ENCODE measurements at places on chromosomes 6 and 20.
A peak's percentile ranks its signal among the peaks of the same experiment; 100 is the strongest.

GRCh38 chr6:111952821-111953540 lies 79.7 kb upstream of the FYN start:
- no peak for DNase-seq

- no peak for DNase-seq
These were observed 391.2 kb downstream of the ADGRB3 start for GRCh38 chr6:69026243-69026642.

- DNase-seq, result no peak
These were observed 580.0 kb upstream of the ZNF337 start for GRCh38 chr20:26276554-26277210.

- DNase-seq, result no peak
These were observed 81.7 kb downstream of the DNAH8 start for GRCh38 chr6:38796850-38797249.

DNA sequence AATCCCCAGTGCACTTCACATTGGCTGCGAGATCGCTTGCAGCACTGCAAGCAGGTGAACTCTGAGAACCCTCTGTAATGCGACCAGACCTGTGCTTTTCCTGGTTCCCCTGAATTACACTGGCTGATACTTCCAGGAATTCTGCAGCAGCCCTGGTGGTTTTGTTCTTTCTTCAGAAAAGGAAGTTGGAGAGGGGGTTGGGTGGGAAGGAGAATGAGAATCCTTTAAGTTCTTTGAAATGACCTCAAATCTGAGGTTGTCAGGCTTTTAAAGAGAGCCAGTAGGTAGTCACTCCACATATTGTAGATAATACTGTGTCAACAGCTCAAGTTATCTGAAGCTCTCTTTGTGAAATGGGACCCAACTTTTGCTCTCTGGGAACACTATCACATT lies 62.4 kb downstream of the GCNT2 start:
- no peak for DNase-seq

DNA sequence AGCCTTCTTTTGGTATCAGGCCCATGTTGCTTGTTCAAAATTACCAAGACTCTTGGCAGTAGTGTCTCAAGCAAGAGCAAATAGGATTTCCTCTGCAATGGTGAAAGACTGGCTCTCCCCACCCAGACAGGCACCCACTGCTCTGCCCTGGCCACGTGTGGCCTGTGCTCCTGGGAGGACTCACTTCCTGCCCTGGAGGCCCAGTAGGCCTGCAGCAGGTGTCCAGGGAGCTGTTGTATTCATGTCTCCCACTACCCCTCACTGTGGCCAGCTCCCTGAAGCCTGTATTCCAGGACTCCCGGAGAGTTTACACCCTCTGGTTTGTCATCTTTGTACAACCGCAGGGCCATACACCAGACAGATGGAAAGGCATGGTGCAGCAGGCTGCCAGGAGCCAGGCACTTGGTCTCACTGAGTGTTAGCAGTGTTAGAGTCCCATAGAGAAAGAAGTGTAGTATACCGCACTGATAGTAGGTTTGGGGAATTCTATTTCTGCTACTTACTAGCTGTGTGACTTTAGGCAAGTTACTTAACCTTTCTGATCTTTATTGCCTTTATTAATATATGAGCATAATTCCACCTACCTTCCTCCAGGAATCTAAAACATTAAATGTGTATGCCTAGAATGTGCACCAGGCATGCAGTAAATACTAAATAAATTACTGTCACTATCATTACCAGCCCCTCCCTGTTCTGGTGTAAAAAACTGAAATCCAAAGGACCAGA lies 159.7 kb downstream of the TMEM242 start:
- DNase-seq, result no peak

DNA sequence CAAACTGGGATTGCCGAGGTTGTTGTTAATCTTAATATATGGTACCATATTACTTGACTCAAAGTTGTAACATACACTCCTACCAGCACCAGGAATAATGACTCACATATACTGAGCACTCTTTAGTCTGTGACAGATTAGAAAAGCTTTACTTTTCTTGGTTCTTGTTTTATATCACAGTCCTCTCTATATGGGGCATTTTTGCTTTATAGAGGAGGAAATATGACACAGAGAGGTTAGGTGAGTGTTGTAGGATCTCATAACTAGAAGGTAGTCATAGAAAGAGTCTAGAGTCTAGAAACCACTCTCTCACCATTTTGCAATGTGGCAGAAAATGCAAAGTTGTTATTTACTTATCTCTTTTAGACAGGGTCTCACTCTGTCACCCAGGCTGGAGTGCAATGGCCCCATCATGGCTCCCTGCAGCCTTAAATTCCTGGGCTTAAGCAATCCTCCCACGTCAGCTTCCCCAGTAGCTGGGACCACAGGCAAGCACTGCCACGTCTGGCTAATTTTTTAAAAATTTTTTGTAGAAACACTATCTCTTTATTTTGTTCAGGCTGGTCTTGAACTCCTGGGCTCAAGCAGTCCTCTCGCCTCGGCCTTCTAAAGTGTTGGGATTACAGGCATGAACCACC lies 13.4 kb downstream of the TRIM38 start:
- no peak for DNase-seq

DNA sequence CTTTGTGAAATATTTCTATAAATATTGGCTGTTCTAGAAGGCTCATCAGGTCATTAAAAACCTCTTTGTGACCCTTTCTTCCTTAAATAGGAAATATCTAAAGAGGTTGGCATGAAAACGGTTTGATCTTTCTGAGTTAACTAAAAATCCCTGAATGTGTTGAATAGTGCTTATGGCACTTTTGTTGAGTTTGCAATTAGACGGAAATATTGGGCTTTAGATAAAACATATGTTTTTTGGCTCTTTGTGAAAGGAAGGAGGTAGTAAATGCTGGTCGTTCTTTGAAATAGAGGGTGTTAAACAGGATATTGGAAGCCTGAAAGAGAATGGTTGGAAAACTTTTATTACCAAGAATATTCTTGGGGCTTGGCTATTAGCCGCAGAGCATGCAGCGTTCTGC lies 163.0 kb downstream of the ARID1B start:
- DNase-seq, result no peak

- no peak for DNase-seq
These were observed 96.3 kb downstream of the PREX1 start for GRCh38 chr20:48731536-48731935.

GRCh38 chr20:19462491-19462890 lies 250.0 kb downstream of the SLC24A3 start:
- DNase-seq, result no peak

- DNase-seq, result no peak
These were observed 91.2 kb downstream of the MAP3K5 start for GRCh38 chr6:136701045-136701444.

DNA sequence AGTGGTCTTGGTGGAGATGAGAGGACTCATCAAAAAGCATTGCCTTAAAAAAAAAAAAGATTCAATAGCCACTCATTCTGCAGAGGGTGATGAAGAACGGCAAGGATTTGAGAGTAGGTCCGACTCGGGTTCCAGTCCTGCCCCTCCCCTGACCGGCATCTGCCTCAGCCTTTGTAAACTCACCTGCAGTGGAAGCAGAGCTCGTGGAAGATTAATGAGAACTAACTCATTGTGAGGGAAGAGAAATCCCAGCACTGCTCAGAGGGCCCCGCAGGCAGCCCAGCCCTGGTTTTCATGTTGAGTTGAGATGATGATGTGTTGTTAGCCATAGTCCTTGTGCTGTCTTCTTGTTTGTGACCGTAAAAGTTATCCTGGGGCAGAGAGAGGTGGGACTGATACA lies 59.4 kb downstream of the GCNT2 start:
- no peak for DNase-seq

DNA sequence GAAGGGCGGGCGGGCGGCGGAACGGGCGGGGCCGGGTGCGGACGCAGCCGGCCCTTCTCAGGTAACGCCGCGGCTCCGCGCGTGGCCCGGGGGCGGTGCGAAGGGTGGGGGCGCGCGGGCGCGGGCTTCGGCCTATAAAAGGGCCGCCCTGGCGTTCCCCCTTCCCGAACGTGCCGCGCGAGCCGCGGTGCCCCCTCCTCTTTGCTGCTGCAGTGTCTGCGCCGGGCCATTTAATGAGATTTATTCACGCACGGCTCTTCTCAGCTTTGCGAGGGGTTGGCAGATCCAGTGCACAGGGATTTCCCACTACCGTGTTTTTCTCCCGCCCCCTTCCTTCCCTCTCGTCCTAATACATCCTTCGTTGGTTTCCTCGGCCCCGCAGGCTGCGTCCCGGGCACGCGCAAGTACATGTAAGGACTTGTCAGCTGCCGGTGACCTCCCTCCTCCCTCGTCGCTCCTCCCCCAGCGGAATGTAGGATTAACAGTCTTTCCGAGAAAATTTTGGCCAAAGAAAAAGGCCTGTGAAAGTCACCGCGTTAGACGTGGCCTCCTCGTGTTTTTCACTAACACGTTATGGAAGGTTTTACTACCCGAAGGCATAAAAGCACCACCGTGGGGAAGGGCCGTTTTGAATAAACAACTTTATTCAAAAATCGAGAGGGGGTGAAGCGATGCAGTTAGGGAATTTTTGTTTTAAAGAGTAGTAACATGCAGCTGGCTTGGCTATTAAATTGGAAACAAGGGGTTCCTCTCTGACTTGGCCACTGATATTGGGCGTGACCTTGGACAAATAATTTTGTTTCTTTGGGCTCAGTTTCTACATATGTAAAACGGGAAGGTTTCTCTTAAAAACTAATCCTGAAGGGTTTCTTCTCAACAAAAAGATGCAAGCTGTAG lies 966 bp upstream of the REV3L start:
- DNase-seq, result peak; percentile 63

DNA sequence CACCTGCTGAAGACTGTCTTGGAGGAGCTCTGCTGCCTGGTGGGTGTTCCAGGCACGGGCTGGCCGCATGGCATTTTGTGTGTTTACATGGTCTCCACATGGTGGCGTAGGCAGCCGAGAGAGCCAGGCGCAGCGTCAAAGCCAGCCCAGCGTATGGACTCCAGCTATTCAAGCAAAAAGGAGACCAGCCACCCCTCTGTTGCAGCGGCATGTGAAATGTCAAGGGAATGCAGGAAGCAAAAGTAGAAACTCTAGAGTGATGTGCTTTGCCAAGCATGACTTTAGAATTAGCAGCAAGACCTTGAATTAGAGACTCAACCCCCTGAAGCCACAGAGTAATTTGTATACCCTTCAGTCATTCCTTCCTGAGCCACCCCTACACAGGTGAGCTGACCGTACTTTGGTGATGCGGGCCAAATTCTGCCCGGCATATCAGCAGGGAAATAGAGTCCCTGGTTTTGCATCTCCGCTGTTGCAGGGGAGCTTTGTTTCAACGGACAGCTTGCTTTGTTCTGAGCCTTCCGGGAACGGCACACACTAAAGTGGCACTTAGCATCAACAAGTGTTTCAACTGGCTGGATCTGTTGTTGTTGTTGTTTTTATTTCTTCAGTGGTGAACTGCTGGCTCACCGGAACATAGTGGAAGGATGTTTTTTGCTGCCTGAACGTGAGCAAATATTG lies 48.5 kb downstream of the FNDC1 start:
- peak; percentile 82 for DNase-seq

GRCh38 chr6:4287811-4288244 lies 152.5 kb upstream of the ECI2 start:
- DNase-seq, result no peak

- DNase-seq, result no peak
These were observed 7.8 kb downstream of the ADA start for GRCh38 chr20:44643596-44644229.

DNA sequence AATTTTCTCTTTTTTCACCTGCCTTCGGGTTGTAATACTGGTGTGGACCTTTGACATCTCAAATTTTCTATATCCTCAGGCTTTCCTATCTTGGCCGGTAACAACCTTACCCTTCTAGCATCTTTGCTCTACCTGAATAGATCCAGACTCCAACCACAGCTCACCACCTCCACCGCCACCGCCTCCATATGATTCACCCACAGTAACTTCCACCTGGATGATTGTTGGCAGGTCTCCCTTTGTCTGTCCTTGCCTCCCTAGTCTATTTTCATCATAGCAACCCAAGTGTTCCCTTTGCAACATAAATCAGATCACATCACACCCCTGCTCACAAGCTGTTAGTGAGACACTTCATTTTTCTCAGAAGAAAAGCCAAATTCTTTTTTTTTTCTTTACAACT lies 525.8 kb upstream of the POU3F2 start:
- DNase-seq, result no peak

GRCh38 chr6:43076464-43077332 lies 584 bp downstream of the PTK7 start:
- DNase-seq, result peak; percentile 61

GRCh38 chr20:23152308-23152892 lies 66.3 kb upstream of the CD93 start:
- DNase-seq, result no peak

DNA sequence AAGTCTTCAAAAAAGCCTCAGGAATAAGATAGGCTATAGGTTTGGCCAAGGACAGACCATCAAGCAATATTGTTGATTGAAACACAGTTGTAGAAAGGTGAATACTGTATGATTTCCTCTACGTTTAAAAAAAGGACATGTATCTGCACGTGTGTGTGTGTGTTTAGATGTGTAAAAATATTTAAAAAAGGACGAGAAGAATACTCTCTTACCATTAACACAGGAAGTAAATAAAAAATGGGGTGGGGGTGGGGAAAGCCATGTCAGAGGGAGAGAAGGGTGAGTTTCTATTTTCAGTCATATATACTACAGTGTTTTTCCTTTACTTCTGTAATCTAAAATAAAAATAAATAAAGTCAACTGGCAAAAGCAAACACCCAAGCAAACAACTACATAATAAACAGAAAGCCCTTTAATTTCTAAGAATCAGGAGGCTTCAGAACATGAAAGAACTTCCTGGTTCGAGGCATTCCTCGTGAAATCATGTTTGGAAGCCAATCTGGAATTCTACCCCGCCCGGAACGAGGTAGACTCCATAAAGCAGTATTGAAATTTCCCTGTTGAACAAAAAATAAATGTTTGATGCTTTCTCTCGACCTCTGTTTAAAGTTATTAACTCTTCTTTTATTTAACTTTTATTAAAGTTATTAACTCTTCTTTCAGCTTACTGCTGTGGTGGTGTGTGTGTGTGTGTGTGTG lies 158.1 kb upstream of the ZNF217 start:
- DNase-seq, result no peak

- no peak for DNase-seq
These were observed 82.5 kb downstream of the CD83 start for GRCh38 chr6:14200047-14200446.

- DNase-seq, result no peak
These were observed 423 bp downstream of the PACRG start for GRCh38 chr6:162728197-162728596.

- no peak for DNase-seq
These were observed 72.0 kb downstream of the DST start for GRCh38 chr6:56570413-56571359.

DNA sequence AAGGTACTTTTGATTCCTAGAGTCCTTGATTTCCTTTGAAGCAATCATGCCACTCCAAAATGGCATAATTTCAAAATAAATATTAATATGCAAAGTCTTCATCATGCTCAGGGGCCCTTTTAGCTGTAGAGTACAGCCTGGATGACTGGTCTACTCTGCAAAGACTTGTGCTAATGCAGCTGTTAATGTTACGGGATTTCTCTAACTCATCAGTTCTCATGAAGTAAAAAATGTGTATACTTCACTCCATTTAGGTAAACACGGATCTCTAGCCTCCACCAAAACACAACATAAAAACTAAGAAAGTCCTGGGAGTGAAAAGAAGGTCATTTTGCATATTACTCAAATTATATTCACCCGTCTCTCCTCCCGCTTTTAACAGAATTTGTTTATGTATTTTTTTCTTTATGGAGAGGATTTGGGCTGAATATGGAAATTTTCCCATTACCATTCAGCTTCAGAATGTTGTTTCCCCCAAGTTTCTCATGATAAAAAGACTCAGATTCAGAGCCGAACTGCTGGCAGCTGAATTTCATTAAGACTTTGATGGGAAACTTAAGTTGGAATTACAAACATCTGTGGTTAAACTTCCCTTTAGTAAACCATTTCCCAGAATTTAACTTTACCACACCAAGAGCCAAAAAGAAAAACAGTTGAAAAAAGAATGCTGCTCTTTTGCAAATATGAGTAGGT lies 8.7 kb downstream of the LAMA4 start:
- DNase-seq, result no peak
